CD4-positive, alpha-beta T cell treated with Interleukin-12 subunit alpha and Interleukin-12 subunit beta, for 1 hour (primary cell): ENCODE measurements at places on chromosomes 3 and 15.

DNA sequence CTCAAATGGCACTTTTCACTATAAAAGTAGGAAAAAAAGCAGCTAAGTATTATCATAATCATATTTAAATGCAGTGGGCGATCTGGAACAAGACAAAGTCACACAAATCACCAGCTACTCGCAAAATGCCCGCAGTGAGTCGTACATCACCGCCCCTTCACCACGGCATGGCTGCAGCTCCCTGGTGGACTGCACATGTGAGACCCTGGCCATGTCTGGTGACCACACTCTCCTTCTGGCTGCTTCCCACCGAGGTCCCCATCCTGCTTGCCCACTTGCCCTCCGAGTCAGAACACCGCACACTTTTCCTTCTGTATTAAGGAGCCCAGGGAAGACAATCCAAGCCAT lies 38.6 kb downstream of the ACAA1 start:
- DNase-seq, result no peak

DNA sequence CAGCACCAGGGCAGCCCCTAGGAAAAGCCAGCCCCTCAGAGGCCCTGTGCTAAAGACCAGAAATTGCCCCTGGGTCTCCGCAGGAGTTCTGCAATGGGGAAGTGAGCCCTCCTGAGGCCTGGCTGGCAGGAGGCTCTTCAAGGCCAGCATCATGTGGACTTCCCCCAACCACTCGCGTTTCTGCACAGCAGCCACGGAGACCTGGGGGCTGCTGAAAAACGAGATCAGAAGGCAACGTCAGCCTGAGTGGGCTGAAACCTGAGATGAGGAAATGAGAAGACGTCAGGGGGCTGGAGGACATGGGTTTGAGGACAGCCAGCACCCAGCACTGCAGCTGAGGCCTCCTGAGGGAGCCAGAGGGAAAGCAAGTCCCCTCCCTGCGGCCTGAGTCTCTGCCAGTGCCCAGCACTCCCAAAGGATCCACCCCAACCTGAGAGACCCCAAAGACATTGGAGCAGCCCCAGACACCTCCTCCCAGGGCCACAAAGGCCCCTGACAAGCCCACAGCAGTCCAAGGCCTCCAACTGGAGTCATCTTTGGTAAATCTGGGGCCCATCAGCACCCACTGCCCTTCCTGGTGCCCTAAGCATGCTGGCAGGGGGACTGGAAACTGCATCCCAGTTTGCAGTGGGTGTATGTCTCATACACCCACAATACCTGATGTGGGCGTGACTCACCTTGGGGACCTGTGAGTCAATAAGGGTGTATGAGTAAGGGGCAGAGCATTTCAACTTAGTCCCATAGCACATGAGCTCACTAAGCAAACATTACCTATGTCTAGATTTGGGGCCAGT lies 29.2 kb upstream of the CYP11A1 start:
- DNase-seq, result no peak

GRCh38 chr15:64447536-64448315 lies 12.7 kb upstream of the ZNF609 start:
- DNase-seq, result no peak

DNA sequence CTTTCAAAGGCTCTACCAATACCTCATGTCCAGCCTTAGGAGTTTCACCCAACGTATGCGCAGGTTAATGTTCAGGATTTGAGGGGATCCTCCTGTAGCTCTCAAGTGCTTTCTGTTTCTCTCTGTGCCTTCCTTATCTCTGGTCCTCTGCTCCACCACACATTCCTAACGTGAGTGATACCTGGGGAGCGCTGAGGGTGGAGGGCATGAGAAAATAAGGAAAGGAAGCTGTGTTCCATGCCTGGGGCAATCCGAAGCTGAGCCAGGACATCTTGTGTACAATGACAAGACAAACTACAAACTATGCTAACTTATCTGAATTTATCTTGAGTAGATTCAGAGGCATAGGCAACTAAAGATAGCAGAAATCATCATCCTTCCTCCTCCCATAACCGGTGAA lies 136.4 kb downstream of the SST start:
- no peak for DNase-seq

DNA sequence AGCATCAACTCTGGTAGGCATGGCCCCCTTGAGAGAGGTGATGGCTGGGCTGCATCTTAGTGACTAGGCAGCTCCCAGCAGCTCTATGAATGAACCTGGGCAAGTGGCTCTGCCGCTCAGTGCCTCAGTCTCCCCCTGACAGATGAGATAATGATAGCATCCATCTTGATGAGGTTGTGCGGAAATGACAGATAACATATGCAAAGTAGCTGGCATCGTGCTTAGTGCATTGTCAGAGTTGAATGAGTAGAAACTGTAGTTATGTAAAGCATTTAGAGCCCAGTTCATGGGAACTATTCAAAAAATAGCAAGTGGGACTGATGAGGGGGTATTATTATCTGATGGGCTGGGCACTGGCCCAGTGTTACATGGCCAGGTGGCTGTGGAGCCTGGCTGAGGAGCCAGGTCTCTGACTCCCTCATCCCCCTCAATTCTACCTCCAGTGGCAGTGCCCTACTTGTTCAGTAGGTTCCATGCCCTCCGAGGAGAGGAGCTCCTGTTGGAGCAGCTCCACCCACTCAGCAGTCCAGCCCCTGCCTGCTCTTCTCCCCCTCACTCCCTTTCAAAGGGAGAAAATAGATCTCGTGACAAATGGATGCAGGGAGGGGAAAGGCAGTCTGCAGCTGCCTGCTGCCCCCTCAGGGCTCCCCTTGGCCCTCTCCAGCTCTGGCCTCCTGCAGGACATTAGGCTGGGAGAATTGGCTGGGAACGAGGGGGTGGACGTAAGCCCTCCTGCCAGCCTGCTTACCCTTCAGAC lies 6.6 kb downstream of the PRKCD start:
- no peak for DNase-seq

GRCh38 chr15:81749716-81750375 lies 296.0 kb downstream of the MEX3B start:
- no peak for DNase-seq

GRCh38 chr3:158535918-158536317 lies 35.1 kb upstream of the MLF1 start:
- no peak for DNase-seq

DNA sequence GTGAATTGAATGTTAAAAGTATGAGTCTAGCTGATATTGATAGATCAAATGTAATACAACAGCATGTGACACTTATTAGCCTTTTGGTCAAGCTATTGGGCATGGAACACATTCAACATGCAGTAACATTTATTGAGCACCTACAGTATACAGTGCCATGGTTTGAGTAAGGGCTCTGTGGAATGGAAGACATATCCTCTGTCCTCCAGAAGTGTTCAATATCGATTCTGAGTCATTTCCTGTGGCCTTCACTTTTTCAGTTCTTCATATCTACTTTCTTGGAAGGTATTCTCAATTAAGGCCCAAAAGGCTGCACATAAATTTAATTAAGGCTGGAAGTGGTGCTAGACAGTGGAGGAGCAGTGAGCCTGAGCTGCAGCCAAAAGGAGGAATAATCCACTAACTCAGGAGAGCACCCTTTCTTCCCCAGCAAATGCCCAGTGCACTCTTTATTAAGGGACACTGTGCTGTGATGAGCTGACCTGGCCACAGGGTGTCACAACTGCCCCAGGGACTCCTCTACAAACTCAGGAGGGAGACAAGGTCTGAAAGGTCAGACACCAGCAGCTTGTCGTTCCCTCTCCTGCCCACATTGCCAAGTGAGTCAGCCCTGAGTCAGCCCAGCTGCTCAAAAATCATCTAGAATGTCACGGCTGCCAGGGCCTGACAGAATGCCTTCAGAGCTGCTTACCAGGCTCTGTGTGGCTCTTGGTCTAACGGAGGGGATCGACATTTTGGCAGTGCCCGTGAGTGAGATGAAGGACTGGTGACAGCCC lies 544.8 kb downstream of the AGBL1 start:
- DNase-seq, result peak; percentile 61

DNA sequence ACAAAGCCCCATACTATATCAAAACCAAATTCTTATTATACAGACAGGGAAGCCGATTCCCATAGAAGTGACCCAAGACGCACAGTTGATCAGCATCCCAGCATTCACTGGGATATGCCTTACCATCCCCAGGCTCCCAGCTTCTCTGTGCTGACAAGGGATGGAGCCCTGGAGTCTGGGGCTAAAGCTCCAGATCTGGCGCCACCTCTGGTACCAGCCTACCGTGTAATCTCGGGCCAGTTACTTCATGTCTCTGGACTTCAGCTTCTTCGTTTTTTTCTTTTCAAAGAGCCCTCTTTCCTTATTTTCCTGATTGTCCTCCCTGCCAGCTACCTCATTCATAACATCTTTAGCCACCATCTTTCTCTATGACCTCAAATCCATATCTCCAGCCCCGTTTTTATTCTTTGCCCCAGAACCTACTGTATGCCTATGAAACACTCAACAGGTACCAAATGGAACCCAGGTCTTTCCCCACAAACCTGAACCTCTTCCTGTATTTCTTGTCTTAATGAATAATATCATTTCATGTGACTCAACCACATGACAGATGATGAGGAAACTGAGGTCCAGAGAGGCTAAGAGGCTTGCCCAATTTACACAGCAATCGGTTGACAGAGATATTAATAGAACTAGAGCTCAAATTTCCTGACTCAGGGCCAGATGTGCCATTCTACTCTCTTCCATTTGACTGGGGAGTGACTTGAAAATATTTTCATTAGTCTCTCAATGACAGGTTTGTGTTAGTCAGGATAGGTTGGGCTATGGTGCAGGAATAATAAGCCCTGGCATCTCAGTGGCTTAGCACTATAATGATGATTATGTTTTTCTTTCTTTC lies 85.4 kb upstream of the TLE3 start:
- DNase-seq, result no peak

DNA sequence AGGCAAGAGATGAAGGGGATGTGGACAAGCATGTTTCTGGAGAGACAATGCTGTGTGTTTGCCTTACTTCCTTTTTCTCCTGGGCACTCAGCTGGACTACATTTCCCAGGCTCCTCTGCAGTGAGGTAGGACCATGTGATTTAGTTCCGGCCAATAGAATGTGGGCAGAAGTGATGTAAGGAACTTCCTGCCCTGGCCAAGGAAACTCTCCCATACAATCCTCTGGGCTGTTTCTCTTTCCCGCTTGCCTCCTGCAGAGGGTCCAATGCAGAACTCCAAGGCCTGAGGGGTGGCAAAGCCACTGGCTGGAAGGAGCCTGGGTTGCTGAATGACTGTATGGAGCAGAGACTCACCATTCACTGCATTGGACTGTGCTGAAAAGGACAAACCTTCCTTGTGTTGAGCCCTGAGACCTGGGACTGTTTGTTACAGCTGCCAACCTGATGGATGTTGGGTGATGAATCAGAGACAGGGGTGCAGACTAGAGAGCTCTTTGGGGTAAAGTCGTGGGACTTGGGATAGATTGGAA lies 82.7 kb upstream of the SLC6A6 start:
- peak; percentile 16 for DNase-seq

DNA sequence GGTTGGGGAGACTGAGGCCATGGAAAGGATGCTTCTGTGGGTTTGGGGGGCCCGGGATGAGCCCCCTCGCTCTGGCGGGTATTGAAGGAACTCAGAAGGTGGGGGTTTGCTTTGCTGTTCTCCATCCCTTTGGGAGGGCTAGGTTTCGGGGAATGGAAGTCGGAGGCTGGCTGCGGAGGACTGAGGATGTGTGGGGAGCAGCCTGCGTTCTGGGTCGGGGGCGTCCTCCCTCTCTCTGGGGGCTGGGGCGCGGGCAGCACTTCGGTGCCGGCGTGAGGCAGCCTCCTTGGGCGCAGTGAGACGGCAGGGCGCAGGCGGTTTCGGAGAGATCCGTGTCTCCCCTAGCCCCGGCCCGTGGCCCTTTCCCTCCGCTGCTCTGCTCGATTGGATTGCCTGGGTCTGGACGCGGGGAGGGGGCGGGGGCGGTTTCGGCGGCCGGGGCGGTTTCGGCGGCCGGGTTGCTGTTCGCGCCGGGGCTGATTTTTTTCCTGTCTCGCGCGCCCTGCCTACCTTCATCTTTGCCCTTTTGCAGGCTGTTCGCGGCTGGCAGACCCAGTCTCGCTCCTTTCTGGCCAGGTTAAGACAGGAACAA lies 1.4 kb downstream of the PTPRG start:
- no peak for DNase-seq

GRCh38 chr15:80580106-80580505 lies 115.0 kb upstream of the ABHD17C start:
- no peak for DNase-seq

- DNase-seq, result no peak
Observed at GRCh38 chr3:53509494-53509893, 15.1 kb downstream of the CACNA1D start.

GRCh38 chr3:53554559-53555067 lies 60.2 kb downstream of the CACNA1D start:
- no peak for DNase-seq

- DNase-seq, result peak; percentile 14
Observed at GRCh38 chr3:31562525-31562924, 29.8 kb downstream of the STT3B start.

- DNase-seq, result no peak
Observed at GRCh38 chr3:4540267-4540666, 47.1 kb downstream of the ITPR1 start.

- DNase-seq, result no peak
Observed at GRCh38 chr15:66290518-66290917, 2.9 kb upstream of the DIS3L start.

DNA sequence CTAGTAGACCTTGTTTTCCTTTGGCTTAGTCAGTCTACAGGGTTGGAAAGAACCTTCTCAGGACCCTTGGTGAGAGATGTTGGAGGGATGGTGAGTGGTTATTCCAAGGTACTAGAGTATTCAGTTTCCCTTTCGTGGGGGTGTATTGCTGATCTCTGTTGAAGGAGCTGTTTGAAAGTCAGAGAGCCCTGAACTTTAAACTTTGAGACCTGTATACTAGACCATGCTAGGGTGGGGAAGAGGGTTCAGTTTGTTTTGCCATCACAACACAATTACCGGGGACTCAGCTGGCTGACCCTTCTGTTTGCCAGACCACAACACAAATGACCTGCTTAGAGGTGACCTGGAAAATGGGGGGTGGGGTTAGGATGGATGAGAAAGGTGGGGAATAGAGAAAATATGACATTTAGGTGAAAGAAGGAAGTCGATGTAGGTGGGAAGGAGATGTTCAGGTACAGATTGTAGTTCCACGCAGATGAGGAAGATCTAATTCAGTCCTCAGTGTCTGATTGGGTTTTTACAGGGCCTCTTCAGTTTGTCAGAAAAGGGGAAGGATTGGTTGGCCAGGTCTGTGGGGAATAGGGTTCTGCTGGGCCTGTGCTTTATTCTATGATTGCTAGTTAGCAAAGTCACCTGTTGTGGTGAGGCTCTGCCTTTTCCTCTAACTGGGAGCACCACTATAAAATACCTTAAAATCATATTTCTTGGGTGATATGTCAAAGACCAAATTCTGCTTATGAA lies 6.8 kb downstream of the UBE2E2 start:
- DNase-seq, result no peak

GRCh38 chr3:152269831-152270734 lies 1.4 kb downstream of the MBNL1 start:
- DNase-seq, result peak; percentile 64

DNA sequence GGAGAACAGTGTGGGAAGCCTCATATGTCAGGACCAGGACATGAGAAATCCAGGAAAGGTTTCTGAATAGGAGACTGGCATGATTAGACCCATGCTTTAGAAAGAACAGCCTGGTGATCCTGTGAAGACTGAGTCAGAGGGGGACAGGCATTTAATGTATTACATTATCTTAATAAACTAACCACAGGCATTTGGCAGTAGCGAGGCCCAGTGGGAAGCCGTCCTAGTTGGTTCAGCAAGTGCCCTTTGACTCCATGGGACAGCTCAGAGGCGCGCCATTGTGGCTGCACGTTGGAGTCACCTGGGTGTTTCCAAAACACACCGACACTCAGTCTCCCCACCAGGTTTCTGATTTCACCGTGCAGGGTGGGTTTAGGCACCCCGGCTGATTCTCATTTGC lies 90.5 kb upstream of the DGKG start:
- DNase-seq, result no peak
